Right lung (tissue), 10 donors: ENCODE measurements at places on chromosomes 4 and X. TPM values are rescaled to one million over a fixed set of nuclear protein-coding genes. Genes with fewer than 3 reads are reported as not detected.

DNA sequence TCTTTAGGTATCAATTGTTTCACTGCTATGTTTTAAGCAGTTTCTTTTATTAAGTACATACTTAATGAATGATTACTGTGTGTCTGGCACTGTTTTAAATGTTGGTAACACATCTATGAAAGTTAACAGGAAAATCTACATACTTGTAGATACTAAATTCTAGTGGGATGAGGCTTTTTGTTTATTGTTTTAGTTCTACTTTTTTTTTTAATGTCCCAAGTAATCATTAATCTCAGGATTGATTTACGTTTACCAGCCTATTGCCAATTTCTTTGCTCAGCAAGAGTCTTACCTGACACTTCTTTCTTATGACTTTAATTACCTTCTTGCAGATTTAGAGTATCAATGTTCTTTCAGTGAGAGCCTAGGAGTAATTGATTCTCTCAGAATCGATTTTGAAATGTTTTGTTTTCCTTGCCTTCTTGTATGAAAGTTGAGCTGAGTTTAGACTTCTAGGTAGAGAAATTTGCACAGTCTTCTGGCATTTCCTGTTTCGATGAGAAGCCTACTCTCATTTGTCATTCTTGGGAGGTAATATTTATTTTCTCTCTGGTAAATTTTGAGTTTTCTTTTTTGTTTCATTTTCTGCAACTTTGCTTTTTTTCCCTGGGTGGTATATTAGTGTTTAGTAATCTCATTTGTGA lies 235.2 kb upstream of the ANKRD50 start:
- no peak for DNase-seq

DNA sequence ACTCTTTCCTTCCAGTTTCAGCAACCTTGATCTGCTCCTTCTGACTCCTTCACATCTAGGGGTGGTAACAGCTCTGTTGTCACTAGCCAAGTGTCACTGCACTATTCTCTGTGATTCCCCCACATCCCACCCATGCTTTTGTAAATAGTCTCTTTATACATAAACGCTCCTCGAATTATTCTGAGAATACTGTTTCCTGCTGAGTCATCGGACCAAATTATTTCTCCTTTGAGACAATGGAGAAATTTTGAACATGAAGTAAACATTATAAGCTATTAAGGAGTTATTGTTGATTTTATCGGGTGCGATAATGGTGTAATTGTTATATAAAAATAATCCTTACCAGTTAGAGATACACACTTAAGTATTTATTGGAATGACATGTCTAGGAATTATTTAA lies 245.1 kb upstream of the RPS6KA3 start:
- DNase-seq, result no peak

- DNase-seq, result no peak
Observed at GRCh38 chrX:152020888-152021287, 46.4 kb upstream of the GABRE start.

GRCh38 chr4:6967846-6968340 lies 58.3 kb downstream of the TBC1D14 start:
- DNase-seq, result no peak

GRCh38 chr4:78923464-78924312 lies 15.6 kb downstream of the PAQR3 start:
- no peak for DNase-seq

GRCh38 chr4:39641451-39641850 lies 2.8 kb upstream of the SMIM14 start:
- no peak for DNase-seq

GRCh38 chr4:163649557-163650091 lies 155.1 kb downstream of the TMA16 start:
- DNase-seq, result no peak

DNA sequence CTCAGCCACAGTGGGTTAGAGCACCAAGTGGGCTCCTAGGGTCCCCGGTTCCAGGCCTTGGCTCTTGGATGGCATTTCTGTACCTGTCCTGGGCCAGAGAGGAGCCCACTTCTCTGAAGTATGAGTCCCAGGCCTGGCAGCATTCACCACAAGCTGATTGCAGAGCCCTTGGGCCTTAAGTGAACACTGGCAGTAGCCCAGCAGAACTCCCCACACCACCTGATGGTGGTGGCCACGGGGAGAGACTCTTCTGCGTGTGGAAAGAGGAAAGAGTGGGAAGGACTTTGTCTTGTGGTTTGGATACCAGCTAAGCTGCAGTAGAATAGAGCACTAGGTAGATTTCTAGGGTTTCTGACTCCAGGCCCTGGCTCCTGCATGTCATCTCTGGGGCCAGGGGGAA lies 104.8 kb downstream of the DLG3 start:
- no peak for DNase-seq

DNA sequence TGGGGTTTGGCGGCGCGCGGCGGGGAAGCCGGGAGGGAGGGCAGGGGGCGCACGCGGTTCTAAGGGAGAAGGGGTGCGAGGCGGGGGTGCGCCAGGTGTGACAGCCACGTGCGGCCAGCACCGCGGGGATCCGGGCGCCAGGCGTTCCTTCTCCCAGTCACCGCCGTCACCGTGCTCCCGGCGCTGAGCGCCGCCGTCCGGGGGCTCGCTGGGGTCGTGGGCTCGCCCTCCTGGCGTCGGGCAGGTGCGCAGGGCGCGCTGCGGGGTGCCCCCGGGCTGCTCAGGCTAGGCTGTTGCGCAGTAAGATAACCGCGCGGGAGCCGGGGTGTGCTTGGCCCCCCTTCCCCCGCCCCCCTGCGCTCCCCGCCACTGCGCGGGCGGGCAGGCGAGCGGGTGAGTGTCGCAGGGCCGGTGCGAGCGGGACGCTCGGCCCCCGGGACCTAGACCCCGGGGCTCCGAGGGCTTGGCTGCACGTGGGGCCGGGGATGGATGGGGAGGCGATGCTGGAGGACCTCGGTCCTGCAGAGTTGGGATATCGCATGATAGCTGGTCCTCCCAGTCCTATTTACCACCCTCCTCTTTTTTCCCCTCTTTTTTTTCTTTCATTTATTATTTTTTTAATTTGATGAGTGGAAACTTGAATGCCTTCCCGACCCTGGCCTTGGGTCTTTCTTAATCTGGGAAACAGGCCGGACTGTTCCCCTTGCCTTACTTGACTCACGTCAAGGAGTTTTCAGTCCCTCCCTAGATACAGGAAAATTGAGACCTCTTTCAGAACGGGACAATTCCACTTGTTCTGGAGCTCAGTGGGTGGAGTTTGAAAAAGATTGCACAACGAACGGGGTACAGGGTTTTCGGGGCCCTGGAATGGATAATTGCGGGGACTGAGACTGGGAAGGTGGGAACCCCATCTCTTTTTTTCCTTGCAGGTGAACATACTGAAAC lies 797 bp downstream of the TXLNG start:
- no peak for DNase-seq

The PROM1 gene
- 32.7 TPM for polyA plus RNA-seq

The NRK gene
- 4.7 TPM for polyA plus RNA-seq

The RNF150 gene
- 8.2 TPM for polyA plus RNA-seq

The GJB1 gene
- 5.2 TPM for polyA plus RNA-seq
